Uterus (tissue), 4 donors: ENCODE measurements at places on chromosomes 4 and X. TPM values are rescaled to one million over a fixed set of nuclear protein-coding genes. Genes with fewer than 3 reads are reported as not detected.

The UGT2B7 gene
- 2.0 TPM for total RNA-seq

The MAOB gene
- total RNA-seq: 53.8 TPM

The ZFP92 gene
- total RNA-seq: 2.4 TPM

The NPY1R gene
- total RNA-seq: 6.9 TPM

DNA sequence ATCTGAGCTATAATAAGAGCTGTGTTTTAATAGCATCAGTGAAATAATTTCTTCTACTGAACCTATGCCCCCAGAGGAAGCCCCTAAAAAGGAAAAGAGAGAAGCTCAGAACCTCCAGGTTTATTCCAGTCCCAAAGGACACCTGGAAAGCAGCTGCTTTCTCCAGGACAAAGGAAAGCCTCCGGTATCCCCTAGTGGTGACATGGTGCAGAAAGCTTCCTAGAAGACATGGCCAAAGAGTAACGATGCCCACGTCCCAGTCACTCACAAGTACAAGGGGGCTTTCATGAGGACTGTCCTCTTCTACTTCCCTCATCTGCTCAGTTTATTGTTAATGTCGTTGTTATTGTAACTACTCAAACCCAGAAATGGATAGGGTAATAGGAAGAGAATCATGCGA lies 343.9 kb downstream of the UNC5C start:
- no peak for DNase-seq

DNA sequence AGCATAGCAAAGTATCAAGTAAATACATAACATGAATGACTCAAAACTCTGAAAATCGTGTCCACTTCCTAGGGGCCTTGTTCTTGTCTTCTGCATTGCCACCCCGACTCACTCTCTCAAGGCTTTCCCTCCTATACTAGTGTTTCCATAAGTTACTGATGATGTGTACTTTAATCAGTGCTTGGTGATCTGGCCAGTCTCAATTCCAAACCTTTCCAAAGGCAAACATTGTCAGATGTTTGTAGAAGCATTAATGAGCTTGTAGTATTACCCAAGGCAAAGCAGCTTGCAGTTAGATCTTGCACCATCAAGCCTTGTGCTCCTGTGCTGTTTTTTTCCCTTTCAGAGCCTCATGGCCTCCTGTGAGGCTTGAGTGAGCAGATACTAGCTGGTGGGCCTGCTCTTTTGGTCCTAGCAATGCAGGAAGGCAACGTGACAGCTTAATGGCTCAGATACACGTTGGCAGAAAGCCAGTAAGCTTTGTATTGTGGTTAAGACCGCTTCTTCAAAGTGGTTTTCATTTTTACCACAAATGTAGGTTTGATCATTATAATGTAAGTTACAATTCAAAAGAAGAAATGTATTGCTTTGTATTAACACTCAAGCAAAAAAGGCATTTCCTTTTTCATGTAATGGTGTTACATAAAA lies 51.8 kb downstream of the RBPJ start:
- DNase-seq: no peak

- no peak for DNase-seq
These were observed 18.0 kb downstream of the TBL1X start for GRCh38 chrX:9482837-9483236.

DNA sequence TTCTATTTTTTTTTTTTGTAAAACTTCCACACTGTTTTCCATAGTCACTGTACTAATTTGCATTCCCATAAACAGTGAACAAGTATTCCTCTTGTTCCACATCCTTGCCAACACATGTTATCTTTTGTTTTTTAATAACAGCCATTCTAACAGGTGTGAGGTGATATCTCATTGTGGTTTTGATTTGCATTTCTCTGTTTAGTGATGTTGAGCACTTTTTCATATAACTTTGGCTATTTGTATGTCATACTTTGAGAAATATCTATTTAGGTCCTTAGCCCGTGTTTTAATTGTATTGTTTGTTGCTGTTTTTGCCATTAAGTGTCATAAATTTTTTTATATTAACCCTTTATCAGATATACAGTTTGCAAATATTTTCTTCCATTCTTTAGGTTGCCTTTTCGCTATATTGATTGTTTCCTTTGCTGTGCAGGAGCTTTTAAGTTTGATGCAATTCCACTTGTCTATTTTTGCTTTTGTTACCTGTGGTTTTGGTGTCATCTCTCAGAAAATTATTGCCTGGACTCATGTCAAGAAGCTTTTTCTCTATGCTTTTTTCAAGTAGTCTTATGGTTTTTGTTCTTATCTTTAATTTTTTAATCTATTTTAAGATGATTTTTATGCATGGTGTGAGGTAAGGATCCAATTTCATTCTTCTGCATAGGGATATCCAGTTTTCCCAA lies 27.9 kb upstream of the NDNF start:
- no peak for DNase-seq

GRCh38 chr4:188841523-188841922 lies 702.3 kb downstream of the TRIML1 start:
- DNase-seq: no peak

DNA sequence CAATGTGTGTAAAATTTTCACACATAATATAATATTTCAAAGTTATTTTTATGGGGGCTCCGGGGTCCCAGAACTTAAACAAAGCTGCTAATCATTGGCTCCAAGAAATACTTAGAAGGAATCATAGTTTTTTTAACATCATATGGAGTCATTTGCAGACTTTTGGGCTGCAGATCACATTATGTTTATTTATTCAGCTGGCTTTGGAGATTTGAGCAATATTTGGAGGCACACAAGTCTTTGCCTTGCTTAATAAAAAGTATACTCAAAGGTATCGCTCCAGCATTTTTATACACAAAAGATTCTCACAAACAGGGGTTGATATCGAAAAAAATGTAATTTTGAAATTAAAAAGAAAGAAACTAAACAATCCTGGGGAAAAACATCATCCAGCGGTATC lies 382.5 kb upstream of the TENM3 start:
- DNase-seq: no peak

GRCh38 chr4:83964996-83965541 lies 429.2 kb downstream of the GPAT3 start:
- DNase-seq: no peak

DNA sequence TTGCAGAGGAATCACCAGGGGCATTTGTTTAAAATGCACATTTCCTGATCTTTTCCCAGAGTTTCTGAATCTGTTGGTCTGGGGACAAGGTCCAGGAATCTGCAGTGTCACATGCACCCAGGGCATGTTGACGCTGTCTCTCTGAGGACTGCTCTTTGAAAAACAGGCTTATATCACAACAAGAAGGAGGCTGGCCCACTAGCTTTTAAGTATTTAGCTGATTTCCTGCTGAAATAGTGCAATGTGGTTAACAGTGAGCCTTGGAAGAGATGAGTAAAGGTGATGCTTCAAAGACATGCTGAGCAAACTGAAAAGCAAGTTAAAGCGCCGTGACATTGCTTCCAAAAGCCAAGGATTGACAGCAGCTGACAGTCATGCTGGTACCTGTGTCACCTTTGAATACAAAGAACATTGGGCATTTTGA lies 18.6 kb upstream of the SEPSECS start:
- DNase-seq: no peak
